ENCODE measurements at places on chromosomes 5 and 9. TPM values are rescaled to one million over a fixed set of nuclear protein-coding genes. Genes with fewer than 3 reads are reported as not detected.

The TSSK1B gene
- 0.64 TPM for total RNA-seq

The NXNL2 gene
- 7.7 TPM for total RNA-seq

The RANBP17 gene
- 33.7 TPM for total RNA-seq

The SEMA6A gene
- total RNA-seq = 2.2 TPM

The SH3RF2 gene
- 2.2 TPM for total RNA-seq

The PCDHA9 gene
- total RNA-seq = under 0.01 TPM

The NPR3 gene
- 2.9 TPM for total RNA-seq
